Epithelial cell of proximal tubule (primary cell): ENCODE measurements at places on chromosomes 7 and 10. TPM values are rescaled to one million over a fixed set of nuclear protein-coding genes. Genes with fewer than 3 reads are reported as not detected.

- no peak for DNase-seq
Observed at GRCh38 chr10:93408783-93409182, 73.4 kb downstream of the MYOF start.

DNA sequence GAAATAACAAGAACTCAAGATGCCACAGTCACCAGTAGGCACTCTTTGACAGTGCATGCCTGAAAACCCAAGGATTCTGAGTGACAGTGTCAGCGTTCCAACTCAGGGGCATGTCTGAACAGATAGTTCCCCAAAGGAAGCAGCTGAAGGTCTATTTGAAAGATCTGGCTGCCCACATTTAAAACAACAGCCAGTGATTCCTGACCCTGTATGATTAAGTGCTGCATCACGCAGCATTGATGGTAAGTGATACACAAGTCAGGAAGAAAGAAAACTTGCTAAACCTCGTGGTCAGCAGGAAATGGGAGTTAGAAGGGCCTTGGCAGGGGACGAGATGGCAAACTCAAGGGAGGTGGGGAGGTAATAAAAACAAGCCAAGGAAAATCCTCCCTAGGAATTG is 1013.1 kb downstream of the TYW1 start:
- no peak for DNase-seq

DNA sequence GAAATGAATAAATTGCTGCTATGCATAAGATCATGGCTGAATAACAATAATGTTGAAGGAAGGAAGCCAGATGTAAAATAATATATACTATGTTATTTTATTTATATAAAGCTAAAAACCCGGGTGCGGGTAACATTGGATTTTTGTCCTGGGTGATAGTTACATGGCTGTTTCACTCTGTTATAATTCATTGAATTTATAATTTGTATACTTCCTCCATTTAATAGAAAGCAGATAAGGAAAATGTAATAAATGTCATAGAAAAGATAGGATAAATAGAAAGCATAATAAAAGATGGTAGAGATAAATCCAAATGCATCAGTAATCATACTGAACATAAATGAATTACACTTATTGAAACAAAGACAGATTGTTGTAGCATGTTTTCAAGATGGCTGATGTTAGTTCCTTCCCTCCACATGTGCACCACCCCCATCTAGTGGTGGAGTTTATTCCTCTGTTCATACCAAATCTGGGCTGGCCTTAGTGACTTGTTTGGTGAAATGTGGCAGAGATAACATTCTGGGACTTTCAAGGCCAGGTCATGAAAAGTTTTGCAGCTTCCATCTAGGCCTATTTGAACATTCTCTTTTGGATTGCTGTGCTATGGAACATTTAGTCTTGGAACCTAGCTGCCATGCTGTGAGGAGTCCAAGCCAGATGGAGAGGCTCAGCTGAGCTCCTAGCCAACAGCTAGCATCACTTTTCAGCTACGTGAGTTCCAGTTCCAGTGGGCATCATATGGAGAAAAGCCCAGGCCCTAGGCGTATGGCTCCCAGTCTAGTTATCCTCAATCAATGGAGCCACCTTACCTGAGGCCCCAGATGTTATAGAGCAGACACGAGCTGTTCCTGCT is 46.9 kb downstream of the AHCYL2 start:
- DNase-seq, result no peak

The CTAGE4 gene
- 2.8 and 3.8 TPM in 2 replicates for total RNA-seq

GRCh38 chr7:120307991-120308545 is 35.1 kb downstream of the KCND2 start:
- DNase-seq, result no peak

The SRRM3 gene
- total RNA-seq, result 0.07 TPM in 1 of 2 replicates, not detected in the other

DNA sequence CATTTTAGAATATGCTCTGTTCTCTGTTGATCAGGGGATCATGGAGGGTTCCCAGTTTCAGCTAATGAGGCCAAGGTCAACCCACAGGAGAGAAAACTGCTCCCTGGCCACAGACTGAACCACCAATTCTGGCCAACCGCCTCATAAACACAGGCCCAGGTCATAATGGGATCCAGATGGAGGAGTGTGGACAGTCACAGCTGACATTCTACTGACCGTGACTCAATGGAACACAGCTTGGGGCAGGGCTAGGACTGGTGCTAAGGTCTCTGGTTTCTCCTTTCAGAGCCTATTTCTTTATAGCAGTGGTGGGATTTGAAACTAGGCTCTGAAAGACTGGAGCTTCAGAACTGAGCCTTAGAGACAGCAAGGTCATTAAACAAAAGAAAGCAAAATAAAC is 68.3 kb downstream of the HIPK2 start:
- no peak for DNase-seq

- no peak for DNase-seq
Observed at GRCh38 chr10:54585572-54585971, 215.5 kb downstream of the PCDH15 start.

The LLCFC1 gene
- total RNA-seq, result not detected in 2 replicates

- no peak for DNase-seq
Observed at GRCh38 chr10:128125416-128125943, 743 bp downstream of the MKI67 start.
